Stimulated activated CD8-positive, alpha-beta memory T cell treated with anti-CD3 and anti-CD28 coated beads, Interleukin-7, amount 100 ng/mL, for 4 hours (primary cell): ENCODE measurements at places on chromosomes 3 and 15.

- no peak for DNase-seq
These were observed 640 bp downstream of the MB21D2 start for GRCh38 chr3:192917028-192917403.

GRCh38 chr3:46440531-46441294 is 24.0 kb downstream of the LTF start:
- DNase-seq = peak; percentile 11

GRCh38 chr15:44710236-44711095 is 657 bp downstream of the PATL2 start:
- DNase-seq = no peak

DNA sequence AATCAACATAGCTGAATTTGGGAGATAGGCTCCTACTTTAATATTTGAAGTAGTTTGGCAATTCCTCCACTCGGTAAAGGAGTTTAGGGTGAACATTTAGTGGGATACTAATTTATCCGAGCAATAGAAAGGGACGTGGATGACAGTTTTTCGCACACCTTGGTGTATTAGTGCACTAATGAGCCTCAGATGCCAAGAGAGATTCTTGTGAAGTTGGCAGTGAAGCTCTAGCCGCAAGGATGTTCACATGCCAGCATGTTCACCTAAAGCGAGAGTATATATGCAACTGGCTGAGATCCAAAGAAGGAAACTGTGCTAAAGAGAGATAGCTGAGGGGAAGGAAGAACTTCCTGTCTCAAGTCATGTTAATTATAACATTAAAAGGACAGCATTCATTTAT is 58.5 kb downstream of the TGFBR2 start:
- DNase-seq = no peak

GRCh38 chr3:98697225-98697624 is 65.9 kb upstream of the ST3GAL6 start:
- DNase-seq = no peak
